ENCODE measurements at places on chromosomes 16 and 17.

- no peak for DNase-seq
Measured at GRCh38 chr17:7885367-7886226, 3.0 kb upstream of the CHD3 start.

GRCh38 chr17:34400301-34400931 lies 37.4 kb upstream of the CCL1 start:
- DNase-seq = no peak

DNA sequence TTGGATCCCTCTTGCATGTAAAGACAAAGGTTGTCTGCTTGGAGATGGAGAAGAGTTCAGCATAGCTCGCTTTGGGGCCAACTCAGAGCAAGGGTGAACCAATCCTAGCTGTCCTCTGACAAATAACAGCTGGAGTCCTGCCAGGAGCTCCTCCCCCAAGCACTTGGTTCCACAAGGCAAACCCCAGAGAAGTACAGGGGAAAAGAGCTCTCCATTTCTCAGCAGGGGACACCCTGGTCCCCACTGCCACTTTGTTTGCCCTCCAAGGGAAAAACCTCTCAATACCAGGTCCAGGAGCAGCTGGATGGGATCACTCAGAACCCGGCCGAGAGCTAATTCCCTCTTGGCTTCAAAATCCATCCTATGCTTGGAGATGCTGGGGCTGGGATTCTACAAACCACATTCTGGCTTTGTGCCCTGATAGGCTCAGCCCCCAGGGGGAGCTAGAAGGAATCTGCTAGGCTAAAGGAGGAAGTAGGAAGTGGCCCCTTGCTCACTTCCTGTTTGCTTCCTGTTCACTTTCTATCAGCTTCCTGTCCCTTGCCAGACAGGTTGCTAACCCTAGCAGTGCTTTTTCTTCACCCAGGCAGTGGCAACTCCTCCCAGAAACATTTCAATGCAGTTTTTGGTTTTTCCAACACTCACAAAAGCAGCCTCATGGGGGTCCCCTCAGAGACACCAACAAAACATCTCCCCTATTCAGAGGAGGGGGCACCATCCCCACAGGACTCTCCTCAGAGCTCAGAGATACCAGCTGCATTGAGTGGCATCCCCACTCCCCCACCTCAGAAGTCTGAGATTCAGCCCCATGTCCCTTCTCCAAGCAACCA lies 30.7 kb downstream of the CDRT4 start:
- peak; percentile 32 for DNase-seq

DNA sequence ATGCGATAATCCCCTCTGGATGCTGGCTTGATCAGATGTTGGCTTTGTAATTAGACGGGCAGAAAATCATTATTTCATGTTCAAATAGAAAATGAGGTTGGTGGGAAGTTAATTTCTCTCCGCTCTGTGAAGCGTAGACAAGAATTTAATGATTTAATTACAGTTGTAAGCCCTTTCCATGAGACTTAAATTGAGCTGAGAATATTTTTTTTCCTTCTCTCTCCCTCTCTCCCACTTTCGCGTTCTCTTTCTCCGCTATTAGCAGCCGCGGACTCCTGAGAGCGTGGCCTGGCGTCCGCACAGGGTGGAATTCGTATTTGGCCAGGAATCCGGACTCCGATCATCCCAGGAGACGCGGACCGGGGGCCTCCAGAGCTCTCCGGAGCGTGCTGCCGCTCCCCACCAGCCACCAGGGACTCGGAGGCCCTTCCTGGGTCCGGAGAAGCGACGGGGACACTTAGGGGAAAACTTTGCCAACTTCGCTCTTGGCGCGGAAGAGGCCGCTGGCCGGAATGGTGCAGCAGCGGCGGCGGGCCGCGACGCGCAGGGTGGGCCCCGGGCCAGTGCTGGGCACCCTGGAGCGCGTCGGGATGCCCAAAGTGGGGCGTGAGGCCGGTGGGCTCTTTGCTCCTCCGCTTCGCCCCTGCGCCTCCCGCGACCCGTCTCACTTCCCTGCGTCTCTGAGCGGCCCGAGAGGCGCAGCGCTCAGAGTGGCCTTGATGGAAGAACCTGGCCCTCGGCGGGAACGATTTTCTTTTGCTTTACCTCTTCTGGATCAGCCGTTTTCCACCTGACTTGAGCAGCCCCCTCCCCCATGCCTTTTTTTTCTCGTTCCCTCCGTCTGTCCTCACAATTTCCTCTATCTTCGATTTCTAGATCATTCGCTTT lies 3.6 kb upstream of the IRX3 start:
- no peak for DNase-seq

- no peak for DNase-seq
Measured at GRCh38 chr17:50769884-50770283, 2.6 kb upstream of the ANKRD40CL start.

DNA sequence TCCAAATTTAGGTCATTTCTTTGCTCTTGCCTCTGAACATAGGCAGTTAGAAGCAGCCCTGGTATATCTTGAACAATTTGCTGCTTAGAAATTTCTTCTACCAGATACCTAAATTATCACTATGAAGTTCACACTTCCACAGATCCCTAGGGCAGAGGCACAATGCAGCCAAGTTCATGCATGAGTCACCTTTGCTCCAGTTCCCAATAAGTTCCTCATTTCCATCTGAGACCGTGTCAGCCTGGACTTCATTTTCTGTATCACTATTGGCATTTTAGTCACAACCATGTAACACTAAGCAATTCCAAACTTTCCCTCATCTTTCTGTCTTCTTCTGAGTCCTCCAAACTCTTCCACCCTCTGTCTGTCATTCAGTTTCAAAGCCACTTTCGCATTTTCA lies 45.0 kb downstream of the KCNJ16 start:
- no peak for DNase-seq

DNA sequence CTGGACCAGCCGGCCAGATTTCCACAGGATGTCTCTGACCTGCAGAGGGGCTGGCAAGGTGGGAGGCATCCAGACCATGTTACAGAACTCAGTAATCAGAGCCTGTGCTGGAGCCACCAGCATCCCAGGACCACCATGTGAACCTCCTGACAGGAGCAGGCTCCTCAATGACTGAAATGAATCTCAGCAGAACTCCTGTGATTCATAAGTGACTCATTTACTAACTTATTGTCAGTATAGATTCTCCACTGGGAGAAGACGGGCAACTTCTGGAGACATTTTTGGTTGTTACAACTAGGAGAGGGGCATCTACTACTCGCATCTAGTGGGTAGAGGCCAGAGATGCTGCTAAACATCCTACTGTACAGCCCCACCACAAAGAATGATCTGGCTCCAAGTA lies 3.1 kb upstream of the WWOX start:
- DNase-seq = no peak

DNA sequence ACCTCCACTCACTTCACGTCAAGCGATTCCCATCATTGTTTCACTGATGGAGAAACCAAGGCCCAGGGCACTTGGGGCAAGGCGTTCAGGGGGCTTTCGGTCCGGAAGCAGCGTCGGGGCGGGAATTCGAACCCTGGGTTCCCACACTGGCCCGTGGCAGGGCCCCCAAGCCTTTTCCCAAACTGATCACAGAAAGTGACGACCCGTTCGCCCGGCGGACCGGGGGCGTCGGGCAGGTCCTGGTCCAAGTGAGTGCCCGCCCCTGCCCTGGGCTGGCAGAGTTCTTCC lies 856 bp upstream of the MON1B start:
- DNase-seq = no peak

GRCh38 chr17:77822302-77823030 lies 136.0 kb upstream of the TNRC6C start:
- DNase-seq = no peak

GRCh38 chr16:19502395-19503131 lies 19.3 kb downstream of the GDE1 start:
- DNase-seq = peak; percentile 68

GRCh38 chr16:12539185-12539929 lies 264.3 kb downstream of the CPPED1 start:
- DNase-seq = no peak

- no peak for DNase-seq
Measured at GRCh38 chr17:77570565-77570898, 388.0 kb upstream of the TNRC6C start.

GRCh38 chr17:230395-230770 lies 48.9 kb upstream of the DOC2B start:
- DNase-seq = no peak

- DNase-seq = peak; percentile 57
Measured at GRCh38 chr16:11586856-11587642, at the start of gene LITAF. LITAF (minus strand) TSS chr16:11586919; CDS start chr16:11556730, 30,189 bp downstream.

- DNase-seq = no peak
Measured at GRCh38 chr17:64741038-64741641, 79.0 kb upstream of the SMURF2 start.

DNA sequence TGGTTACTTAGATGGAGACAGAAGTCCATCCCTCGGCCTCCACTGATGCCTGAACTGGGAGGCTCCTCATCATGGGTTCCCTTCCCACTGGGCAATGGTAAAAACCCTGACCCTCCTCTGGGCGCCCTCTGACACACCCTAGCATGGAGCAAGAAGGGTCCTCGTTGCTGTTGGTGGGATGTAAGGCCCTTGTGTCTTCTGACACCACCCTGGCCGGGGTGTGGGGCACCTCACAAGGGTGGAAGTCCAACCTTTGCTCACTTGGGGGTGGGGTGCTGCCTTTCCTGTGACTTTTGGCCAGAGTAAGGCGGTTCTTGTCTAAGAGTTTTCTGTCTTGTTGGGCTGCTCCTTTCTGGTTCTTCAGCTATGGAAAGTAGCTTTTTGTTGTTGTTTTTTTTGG lies 28.7 kb downstream of the MPRIP start:
- DNase-seq = no peak

DNA sequence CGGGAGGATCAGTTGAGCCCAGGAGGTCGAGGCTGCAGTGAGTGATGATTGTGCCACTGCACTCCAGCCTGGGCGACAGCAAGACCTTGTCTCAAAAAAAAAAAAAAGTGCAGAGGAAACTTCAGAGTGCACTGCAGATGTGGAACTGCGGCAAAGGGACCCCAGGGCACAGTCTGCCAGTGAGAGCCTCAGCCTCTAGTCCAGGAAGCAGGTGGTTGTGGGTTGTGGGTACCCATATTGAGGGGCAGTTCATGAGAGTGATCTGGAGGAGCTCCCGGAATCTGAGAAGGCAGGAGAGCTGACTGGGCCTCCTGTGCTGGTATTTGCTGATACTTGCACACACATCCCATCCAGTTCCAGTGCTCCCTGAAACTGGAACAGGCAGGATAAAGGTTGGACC lies 13.1 kb downstream of the FOXN1 start:
- no peak for DNase-seq

- DNase-seq = peak; percentile 78
Measured at GRCh38 chr17:43723697-43724359, 34.8 kb downstream of the SOST start.

DNA sequence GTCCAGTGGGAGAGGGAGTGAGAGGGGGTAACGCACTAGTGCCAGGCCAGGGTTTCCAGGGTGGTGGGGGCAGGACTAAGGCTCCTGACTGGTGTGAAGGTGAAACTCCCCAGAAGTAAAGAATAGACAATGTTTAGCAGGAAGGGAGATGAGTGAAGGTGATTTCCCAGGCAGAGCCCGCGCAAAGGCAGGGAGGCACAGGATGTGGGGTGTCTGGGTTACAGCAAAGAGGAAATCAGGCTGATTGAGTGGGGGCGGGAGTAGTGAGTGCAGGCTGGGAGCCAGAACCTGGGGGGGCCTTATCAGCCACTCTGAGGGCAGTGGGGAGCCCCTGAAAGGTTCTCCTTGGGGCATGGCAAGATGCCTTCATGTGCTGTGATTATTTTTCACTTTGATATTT lies 167.5 kb downstream of the UTP18 start:
- DNase-seq = no peak

DNA sequence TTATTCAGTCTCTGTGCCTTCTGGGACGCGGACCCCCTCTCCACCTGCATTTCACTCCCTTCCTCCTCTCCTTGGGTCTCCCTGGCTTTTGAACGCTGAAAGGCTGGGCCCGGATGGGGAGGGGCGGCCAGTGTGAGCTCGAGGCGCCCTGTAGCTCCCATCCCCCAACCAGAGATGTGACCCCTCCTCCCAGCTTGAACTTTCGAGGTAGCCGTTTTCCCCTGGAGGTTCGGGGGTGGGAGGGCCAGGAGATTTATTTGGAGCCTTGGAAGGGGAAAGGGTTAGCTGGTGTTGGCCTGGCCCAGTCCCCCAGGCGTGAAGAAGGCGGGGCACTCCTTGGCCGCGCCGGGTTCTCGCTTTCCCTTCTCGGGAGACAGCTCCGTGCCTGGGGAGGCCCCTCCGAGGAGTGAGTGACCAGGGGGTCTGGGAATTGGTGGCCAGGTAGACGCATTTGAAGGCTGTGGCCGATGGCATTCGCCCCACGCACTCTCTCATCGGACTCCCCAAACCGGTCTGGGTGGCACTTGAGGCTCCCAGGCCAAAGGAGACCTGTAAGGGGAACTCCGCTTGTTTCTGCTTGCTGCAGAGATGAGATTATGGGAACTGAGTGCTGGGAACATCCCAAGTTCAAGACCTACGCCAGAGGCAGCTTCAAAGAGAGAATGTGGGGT lies 942 bp downstream of the LDAF1 start:
- no peak for DNase-seq

DNA sequence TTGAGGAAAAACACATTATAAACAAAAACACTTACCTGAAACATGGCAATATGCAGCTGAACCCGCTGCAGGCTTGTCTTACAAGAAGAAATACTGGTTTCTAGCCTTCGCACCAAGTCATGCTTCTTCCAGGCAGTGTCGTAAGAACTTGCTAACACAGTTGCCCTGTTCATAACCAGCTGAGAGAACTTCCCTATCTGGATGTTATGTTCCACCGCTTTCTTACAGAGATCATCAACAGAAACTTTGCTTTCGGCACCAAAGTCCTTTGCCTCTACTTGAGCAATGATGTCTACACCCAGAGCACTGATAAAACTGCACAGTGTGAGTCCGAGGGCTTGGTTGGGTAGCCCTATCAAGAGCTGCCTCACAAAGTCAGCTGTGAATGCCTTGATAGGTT lies 27.9 kb upstream of the ARL6IP1 start:
- no peak for DNase-seq

GRCh38 chr16:5349670-5350517 lies 252.3 kb upstream of the EEF2KMT start:
- DNase-seq = no peak

DNA sequence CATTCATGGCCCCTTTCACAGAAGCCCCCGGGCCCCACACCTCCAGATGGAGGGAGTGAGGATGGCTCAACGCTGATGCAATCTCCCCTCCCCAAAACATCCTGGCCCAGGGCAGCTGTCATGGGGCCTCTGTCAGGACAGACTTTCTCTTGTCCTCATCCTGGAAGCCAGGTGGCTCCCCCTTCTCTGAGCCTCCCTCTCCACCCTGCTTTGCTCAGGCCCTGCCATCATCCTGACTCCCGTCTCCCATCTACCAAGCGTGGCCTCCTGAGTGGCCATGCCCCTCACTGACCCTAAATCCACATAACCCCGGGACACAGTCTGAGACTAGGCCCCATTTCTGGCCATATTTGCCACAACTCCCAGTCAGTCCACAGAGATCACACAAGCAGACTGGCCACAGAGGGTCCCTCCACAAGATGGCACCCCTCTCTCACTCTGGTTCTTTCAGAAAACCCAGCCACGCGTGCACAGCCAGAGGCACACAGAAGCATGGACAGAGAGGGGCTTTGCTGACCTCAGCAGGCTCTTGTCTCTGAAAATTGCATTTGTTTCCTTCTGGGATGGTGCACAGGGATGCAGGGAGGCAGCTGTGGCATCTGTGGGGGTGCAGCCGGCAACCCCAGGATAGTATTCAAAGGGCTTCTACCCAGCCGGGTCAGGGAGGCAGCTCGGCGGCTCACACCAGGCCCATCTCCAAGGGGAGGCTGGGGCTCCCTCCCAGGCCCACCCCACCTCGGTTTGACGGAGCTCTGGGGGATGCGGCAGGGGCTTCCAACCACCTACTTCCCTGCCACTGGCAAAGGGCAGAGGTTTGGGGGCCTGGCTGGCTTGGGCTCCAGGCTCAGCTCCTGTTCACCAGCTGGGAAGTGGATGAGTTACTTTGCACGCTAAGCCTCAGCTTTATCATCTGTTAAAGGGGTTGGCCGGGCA lies 16.9 kb downstream of the DOC2B start:
- no peak for DNase-seq
